ENCODE measurements at places on chromosomes 6 and 20. TPM values are rescaled to one million over a fixed set of nuclear protein-coding genes. Genes with fewer than 3 reads are reported as not detected.

Gene MAP3K7
- total RNA-seq: 32.6 TPM

DNA sequence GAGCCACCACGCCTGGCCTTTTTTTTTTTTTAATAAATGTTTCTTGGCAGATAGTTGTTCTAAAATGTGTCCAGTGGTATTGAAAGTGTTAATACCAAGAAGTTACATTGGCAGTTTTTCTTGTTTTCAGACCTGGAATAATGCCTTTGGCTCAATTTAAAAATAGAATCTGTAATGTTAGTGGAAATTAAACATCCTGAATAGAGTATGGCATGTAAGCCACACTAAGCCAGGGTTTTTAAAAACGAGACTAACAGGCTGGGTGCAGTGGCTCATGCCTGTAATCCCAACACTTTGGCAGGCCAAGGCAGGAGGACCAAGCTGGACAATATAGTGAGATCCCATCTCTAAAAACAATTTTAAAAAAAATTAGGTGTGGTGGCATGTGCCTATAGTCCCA is 25.3 kb downstream of the MCM8 start:
- no peak for DNase-seq

DNA sequence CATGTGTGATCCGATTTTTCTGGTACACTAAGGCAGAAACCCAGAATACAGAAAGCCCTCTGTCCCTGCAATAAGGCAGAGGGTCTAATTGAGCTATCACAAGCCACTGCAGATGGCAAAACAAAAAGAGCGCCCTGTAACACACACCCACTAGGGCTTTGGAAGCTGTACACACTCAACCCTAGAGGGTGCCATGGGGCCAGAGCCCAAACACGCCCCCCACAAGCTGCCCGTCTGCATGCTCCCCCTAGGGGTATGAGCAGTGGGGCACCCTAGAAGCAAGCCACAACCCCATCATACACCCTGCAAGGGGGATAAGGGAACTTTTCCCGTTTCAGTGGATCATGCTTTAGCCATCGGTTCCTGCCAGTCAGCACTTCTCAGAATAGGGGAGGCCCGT is 62.2 kb upstream of the PDE10A start:
- no peak for DNase-seq

DNA sequence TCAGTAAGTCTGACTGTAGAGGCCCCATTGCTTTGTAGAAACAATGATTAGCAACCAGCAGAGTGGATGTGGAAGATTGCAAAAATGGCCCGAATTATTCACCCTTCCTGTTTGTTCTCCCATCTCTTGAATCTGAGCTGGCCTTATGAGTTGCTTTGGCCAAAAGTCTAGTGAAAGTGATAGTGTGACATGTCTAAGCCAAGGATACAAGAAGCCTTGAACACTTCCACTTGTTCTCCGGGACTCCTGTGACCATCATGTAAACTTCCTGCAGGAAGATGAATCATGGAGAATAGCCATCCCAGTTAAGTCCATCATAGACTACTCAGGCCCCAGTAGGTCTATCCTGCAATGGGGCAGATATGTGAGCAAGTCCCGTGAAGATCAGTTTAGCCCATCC is 252.0 kb upstream of the JAG1 start:
- no peak for DNase-seq

- no peak for DNase-seq
Measured at GRCh38 chr6:108594640-108595039, 33.9 kb downstream of the FOXO3 start.

Gene SRC
- 4.2 TPM for total RNA-seq
